Astrocyte (in vitro differentiated cells and primary cell): ENCODE measurements at places on chromosomes 1 and 21.

DNA sequence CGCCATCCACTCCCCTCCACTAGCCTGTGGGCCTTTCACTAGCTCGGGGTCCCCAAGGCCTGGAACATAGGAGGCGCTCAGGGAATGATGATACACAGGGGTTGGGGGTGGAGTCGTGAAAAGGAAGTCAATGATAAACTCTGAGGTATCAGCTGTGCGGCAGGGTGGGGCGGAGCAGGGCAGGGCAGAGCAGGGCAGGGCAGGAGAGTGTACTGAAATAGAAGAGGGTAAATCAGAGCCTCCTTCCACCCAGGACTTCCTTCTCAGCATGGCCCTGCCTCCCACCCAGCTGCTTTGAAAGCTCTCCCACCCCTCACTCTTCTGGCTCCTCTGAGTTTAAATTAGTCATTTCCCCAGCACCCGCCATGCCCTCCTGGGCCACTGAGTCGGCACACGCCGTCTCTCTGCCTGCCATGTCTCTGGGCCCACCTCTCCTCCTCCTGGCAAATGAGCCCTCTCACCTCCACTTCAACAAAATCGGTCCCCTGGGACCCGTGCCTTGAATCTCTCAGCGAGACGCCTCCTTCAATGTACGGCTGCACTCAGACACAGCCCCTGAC is 16.9 kb downstream of the CAPZB start:
- DNase-seq: no peak
- H3K4me3 ChIP-seq: no peak overlapping the region
- peaks cover 21% of the 10 kb centered on the region for H3K4me1 ChIP-seq
- peaks cover 7% of the 10 kb centered on the region for H3K36me3 ChIP-seq
- H3K27me3 ChIP-seq: no peaks in the 10 kb centered on the region
- H3K27ac ChIP-seq: peak overlapping the region; percentile 9

DNA sequence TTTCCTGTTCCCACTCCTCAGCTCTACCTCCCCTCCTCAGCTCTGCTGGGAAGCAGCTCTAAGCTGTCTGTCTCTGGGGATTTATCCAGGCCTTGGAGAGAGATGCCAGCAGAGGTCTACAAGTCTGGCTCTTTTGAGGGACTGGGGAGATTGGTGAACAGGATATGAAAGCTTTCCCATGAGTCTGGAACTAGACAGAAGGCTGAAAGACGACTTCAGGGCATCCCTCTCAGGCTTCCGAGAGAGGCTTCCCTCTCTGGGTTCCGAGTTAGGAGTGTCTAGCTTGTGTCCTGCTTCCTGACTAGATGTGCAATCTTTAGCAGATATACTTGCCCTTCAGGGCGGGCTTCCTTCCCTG is 733 bp downstream of the TMEM35B start:
- H3K27me3 ChIP-seq: no peaks in the 10 kb centered on the region
- peak overlapping the region; percentile 92 for H3K27ac ChIP-seq
- H3K4me3 ChIP-seq: peak overlapping the region; percentile 87
- DNase-seq: peak; percentile 14

DNA sequence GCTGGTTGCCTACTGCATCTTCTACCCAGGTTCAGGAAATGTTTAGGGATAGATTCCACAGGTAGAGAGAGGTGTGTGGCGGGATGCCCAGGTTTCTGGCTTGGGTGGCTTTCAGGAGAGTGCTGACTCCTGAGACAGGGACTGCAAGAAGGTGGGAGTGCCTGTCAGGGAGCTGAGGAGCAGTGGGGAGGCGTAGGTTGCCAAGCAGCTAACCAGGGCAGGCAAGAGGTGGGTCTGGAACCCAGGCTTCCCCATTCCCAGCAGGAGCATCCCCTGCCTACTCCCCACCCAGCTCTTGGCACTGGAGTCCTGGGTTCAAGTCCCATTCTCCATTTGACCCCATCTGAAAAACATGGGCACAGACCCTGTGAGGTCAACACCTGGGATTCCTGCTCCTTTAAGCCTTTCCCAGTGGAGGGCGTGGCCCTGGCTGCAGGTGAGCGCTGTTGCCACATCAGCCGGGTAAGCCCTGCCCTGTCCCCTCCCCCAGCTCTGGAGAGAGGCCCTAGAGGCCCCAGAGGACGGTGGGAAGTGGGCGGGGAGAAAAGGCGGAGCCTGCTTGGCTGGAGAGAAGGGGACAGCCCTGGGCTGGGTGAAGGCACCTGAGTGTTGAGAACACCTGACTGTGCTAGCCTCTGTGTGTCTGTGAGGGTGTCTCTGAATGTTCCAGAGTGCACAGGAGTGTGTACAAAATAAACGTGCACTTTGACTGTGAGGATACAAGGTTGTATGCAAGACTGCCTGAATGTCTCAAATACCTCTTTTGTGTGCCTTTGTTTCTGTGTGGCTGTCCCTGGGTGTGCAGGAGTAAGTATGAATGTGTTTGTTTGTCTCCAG is 14.0 kb upstream of the SYNC start:
- H3K27ac ChIP-seq: no peak overlapping the region
- DNase-seq: no peak
- peaks cover 2% of the 10 kb centered on the region for H3K4me1 ChIP-seq
- H3K36me3 ChIP-seq: no peaks in the 10 kb centered on the region

DNA sequence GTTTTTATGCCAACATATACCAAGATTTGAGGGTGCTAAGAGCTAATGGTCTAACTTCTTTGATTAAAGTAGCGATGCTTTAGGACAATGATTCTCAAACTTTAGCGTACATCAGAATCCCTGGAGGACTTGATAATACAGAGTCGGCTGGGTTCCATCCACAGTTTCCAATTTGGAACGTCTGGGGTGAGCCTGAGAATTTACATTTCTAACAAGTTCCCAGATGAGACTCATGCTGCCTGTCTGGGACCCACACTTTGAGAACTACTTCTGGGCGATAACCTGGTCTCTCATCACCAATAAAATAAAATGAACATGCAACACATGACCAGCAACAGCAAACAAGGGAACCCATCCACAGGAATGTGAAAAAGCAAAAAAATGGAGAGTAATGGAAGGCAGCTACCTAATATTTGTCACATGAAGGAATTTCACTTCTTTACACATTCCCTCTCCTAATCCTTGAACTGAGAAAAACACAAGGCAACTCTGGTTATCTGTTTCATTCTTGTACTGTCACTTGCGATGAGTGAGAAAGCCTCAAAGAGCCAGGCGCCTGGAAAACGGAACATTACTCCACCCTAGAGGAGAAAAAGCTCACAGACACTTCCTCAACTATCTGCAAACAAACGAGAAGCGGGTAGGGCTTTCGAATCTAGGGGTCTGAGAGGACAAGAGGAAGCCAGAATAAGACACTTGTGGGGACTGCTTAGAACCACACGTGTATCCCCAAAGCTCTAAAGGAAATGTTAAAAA is 14.0 kb downstream of the HSF2BP start:
- peaks cover 13% of the 10 kb centered on the region for H3K4me1 ChIP-seq
- peak; percentile 71 for DNase-seq
- peak overlapping the region; percentile 18 for H3K27ac ChIP-seq
- H3K36me3 ChIP-seq: no peaks in the 10 kb centered on the region

- no peak overlapping the region for H3K4me3 ChIP-seq
- H3K4me1 ChIP-seq: no peaks in the 10 kb centered on the region
- H3K27me3 ChIP-seq: peaks cover under 1% of the 10 kb centered on the region
- H3K36me3 ChIP-seq: no peaks in the 10 kb centered on the region
- no peak for DNase-seq
Measured at GRCh38 chr1:210415846-210416448, 87.2 kb downstream of the HHAT start.

DNA sequence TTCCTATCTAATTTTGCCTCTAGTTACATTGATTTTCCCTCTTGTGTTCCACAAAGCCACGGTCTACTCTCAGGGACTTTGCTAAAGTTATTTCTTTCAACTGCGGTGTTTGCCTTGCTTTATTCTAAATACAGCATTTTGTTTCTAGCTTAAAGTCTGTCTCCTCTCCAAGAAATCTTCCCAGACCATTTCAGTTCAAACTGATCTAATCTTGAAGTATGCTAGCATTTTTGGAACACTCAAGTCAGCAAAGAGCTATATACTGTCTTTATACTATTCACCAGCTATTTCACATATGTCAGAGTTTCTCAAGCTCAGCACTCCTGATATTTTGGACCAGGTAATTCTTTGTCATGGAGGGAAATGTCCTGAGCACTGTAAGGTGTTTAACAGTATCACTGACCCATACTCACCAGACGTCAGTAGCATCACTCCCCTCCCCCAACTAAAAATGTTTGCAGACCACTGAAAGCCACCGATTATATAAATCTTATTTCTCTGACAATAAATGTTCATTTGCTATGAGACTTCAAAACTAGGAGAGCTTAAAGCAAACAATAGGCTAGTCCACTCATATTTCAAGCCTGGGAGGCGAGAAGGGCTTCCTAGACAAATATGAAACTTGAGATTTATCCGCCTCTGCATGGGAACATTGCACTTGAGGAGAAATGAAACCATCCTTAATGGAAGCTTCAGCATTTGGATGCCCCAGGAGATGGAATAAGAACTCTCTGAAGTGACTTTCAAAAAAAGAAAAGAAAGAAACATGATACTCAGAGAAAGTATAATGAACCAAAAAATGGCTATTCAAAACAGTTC is 81.1 kb downstream of the KIAA0319L start:
- H3K4me1 ChIP-seq: no peaks in the 10 kb centered on the region
- no peaks in the 10 kb centered on the region for H3K27me3 ChIP-seq
- no peak overlapping the region for H3K4me3 ChIP-seq
- no peaks in the 10 kb centered on the region for H3K36me3 ChIP-seq

DNA sequence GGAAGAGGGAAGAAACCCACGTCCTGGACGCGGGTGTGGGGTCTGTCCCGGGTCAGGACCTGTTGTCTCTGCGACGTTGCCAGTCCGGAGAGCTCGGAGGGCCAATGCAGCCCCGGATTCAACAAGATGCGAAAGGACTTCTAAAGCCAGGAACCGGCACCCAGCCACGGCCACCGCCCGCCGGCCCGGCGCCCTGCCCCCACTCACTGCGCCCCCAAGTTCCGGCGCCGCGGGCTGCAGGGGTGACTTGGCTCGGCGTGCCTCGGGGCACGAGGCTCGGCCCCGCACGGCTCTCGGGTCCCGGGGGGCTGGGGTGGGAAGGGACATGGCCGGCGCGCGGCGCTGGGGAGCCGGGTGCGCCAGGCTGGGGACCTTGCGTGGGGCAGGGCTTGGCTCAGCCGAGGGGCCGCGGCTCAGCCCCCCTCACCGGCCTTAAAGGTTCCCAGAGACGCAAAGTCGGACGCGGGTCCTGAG is 51.8 kb upstream of the H6PD start:
- peaks cover 15% of the 10 kb centered on the region for H3K36me3 ChIP-seq
- H3K4me1 ChIP-seq: peaks cover 37% of the 10 kb centered on the region
- peak overlapping the region; percentile 72 for H3K4me3 ChIP-seq
- no peaks in the 10 kb centered on the region for H3K27me3 ChIP-seq
- no peak for DNase-seq

GRCh38 chr1:31372751-31373055 is 173 bp downstream of the FABP3 start:
- H3K27ac ChIP-seq: peak overlapping the region; percentile 60
- peak overlapping the region; percentile 62 for H3K4me3 ChIP-seq
- peaks cover 27% of the 10 kb centered on the region for H3K4me1 ChIP-seq
- no peak for DNase-seq
- H3K36me3 ChIP-seq: no peaks in the 10 kb centered on the region
- no peaks in the 10 kb centered on the region for H3K27me3 ChIP-seq

DNA sequence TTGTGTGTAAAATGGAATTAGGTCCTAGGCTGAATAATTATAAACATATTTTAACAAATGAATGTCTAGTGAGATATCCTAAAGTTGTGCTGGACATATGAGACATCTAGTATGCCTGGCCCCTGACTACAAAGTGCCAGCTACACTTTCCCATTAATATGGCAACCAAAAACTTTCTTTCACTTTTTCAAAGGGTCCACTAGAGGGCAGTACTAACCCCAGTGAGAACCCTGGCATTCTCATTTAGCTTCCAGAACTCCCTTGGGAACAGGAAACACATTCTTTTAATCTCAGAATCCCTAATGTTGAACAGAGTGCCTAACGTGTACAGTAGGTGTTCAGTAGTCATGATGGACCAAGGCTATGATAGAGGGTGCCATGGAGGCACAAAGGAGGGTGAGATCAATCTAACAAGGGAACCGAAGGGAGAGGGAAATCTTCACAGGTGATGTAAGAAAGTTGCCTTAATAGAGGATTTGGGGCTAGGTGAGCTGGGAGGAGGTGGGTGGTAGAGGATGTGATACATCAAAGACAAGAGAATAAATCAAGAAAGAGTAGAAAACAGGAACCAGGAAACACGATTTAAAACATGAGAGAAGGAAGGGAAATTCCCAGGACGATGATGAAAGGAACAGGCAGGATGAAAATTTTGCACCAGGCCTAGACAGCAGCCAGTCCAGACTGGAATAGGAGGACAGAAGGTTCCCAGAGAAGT is 41.6 kb downstream of the NSL1 start:
- peak; percentile 52 for DNase-seq
- H3K27ac ChIP-seq: peak overlapping the region; percentile 24
- H3K4me1 ChIP-seq: peaks cover 4% of the 10 kb centered on the region

DNA sequence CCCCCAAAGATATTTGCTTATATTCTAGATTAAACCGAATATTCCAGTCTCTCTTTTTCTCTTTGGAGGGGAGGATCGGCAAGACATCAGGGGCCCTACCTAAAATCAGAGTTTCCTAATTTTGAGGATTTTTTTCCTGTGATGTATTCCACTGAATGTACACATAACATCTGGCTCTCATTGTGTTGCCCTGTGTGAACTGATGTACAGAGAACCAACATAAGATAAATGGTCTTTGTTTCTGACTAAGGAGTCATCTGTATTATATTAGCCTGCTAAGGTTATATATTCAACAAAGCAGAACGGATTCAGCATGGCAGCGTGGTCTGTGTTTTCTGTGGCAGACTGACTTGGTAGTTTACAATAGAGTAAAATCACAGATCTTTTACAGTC is 114.8 kb upstream of the NCAM2 start:
- H3K27ac ChIP-seq: no peak overlapping the region
- no peaks in the 10 kb centered on the region for H3K4me1 ChIP-seq
- no peaks in the 10 kb centered on the region for H3K27me3 ChIP-seq
- H3K4me3 ChIP-seq: no peak overlapping the region

DNA sequence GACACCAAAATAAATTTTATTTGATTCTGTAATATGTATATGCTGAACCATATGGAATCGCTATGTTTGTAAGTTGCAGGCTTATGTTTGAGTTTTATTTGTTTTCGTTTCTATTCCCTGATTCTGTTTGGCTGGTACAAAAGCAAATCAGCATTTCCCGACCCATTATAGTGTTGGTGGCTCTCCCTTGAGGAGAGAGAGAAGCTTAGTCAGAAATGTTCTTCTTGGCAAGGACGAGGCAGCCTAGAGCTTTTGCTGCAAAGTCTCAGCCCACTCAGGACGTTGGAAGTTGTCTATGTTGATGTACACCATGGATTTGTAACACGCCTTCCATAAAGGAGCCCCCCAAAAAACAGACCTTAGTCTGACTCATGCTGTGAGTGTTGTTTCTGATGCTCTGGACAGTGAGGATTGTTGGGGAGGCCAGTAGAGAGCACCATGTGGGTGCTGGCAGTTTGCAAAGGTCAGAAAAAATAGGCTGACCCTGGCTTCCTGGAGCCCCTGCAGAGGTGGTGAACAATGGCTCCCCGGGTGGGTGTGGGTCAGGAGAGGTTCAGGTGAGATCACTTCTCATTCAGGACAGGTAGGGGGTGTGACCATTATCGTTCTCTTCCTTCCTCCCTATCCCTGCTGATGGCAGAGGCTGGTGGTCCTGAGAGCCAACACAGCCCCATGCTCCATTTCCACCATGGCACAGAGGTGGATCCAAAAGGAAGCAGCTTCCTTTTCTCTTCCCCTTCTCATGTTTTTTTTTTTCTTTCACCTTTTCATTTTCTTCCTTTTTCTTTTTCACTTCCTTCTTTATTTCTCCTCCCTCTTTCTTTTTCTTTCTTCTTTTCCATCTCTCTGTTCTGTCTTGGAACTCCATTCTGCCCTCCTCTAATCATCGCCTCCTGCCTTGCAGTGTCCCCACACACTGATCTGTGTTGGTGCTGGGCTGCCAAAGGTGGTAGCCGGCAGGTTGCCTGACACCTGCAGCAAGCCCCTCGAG is 84.4 kb upstream of the CNTN2 start:
- no peaks in the 10 kb centered on the region for H3K4me1 ChIP-seq
- no peaks in the 10 kb centered on the region for H3K36me3 ChIP-seq
- no peak for DNase-seq
- H3K27ac ChIP-seq: no peak overlapping the region
- H3K27me3 ChIP-seq: no peaks in the 10 kb centered on the region
